Sigmoid colon (tissue), 7 donors: ENCODE measurements at places on chromosomes 2 and 18.

GRCh38 chr18:31581498-31582197 lies 10.0 kb upstream of the TTR start:
- no peak for DNase-seq

DNA sequence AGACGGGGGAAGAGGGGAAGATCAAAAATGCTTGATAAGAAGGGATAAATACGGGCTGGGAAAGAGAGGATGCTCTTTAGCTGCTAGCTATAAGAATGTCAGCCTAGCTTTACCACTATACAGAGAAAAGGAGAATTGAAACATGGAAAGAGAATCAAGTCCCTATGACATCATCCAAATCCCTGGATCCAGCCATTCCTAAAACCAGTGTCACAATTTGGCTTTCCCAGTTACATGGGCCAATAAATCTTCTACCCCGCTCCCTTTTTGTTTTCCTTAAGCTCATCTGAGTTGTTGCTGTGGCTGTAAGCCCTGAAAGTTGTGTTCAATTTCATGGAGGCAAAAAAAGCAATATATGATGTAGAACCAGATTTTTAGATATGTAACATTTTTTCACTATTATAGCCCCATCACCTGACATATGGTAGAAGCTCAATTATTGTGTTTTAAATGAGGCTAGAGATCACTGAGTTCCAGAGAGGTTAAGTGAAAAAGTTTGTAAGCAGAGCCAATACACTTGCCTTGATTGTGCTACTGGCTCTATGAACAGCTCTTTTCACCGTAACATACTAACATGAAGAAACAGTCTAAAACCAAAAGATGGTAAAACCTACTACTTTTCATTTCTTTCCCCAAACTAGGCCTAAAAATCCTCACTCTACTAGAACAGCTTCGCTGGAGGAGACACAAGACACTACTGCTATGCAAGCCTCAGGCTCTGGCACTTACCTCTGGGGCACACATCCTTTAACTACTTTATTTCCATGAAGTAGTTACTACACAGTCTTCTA lies 4.3 kb downstream of the HNRNPLL start:
- DNase-seq: no peak

DNA sequence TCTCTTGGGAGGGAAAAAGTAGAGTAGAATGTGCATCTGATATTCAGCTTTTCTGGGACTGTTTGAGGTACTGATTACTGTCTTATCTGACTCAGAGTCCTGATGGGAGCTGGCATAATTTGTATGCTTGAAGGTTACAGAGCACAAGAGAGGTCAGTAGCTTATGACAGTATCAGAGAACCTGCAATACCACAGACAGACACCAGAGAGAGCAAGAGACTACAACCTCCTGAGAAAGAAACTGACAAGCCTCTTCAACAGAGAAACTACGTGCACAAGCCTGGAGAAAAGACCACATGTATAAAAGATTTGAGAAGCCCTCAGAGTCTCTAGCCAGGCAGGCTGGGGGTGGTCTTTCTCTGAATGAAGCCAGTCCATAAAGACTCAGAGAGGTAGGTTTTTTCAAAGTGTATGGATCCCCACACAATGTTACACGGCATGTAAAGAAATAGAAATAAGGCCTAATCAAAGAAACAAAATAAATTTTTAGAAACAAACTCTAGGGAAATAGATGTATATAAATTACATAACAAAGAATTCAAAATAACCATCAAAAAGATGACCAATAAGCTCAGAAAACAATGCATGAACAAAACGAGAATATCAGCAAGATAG lies 568.3 kb downstream of the LRRTM4 start:
- DNase-seq: no peak

- DNase-seq: no peak
Measured at GRCh38 chr2:220106065-220106464, 478.6 kb downstream of the SLC4A3 start.

GRCh38 chr18:44562986-44563385 lies 117.7 kb upstream of the SETBP1 start:
- DNase-seq: no peak

DNA sequence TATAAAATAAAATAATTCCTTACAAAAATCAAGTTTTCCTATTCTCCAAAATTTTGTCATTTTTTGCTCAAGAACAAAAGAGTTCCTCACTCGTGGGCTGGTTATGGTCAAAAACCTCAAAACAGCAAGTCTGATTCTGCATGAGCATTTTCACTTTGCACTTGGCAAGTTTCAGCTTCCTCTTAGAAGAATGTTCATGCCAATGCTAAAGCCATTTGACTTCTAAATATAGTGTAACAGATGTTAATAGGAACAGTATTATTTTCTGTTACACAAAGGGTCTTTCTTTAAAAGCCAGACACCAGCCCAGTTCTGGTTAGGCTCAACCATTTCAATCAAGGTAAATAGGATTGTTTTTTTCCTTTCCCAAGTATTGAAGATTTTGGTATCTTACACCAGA lies 261.3 kb upstream of the CCDC68 start:
- no peak for DNase-seq

GRCh38 chr2:176128172-176128981 lies 1.1 kb upstream of the HOXD8 start:
- peak; percentile 65 for DNase-seq

DNA sequence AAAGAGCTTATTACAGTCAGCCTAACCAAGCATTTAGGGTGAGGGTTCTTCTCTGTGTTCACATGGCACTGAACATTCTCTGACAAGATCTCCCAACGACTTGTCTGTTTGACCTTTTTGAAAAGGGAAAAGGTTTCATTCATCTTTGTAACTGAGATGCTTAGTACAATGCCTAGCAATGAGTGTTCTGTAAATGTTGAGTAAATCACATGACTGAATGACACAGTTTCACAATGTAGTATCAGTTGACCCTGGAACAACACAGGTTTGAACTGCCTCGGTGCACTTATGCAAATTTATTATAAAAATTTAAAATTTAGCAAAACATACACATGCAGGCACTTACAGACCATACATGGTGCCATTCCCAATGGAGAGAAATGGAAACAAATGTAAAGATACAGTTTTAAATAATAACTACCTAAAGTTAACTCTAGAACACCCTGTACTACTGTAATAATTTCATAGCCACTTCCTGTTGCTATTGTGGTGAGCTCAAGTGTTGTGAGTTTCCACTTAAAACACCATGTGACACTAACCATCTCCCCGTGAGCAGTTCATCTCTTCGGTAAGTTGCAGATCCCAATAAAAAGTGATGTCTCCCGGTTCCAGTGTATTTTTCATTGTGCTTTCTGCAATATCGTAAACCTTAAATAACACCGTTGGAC lies 34.1 kb upstream of the VWC2L start:
- no peak for DNase-seq
